ENCODE measurements at places on chromosomes 16 and 17.

GRCh38 chr17:40936437-40936971 is 942 bp downstream of the KRT23 start:
- no peak for DNase-seq

GRCh38 chr16:626787-627453 is 3.9 kb upstream of the WFIKKN1 start:
- peak; percentile 95 for DNase-seq

DNA sequence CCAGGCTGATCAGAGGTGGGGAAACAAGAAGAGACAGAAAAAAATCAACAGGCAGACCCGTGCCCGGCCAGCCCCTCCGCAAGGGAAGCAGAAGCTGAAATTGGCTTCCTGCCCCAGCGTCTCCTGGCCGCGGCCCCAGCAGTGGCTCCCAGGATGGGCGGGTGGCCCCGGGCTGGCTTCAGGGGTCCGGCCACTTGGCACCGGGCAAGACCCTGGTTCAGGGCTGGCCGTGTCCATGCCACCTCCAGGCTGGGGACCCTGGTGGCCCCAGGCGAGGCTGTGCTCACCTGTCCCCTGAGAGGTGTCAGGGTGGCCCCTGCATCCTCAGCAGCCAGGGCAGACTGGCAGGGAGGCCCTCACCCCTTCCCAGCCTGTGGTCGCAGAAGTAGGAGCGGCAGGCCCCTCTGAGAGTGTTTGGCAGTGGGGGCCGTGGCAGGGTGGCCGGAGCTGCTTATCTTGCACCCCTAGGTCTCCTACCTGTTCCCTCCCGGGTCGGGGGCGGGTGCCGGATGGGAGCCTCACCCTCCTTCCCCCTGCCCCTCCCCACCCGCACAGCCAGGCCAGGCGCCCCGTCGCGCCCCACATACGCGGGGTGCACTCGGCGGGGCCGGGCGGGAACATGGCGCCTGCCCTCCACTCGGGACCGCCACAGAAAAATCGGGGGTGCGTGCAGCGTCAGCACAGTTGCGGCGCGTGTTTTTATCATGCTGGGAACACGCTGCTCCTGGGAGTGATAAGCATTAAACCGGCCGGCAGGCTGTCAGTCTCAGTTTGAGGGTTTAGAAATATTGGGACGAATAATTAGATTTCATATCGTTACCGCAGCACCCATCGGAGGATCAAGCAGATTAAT is 46.7 kb upstream of the ZC3H18 start:
- DNase-seq: no peak

DNA sequence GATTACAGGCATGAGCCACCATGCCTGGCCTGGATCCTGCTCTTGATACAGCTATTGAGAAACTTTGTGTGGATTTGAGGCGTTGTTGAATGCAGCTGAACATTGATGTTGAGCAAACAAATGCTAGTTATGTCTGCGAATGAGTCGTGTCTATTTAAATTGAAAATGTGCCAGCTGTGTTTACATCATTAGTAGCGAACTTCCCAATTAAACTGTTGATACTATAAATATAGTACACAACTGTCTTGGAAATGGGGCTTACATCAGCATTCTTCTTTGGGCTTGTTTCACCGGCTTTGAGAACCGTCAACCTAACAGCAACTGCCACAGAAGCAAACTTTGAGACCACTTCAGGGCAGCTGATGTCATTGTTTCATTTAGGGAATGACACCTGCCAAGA is 251.9 kb downstream of the RBFOX1 start:
- no peak for DNase-seq

DNA sequence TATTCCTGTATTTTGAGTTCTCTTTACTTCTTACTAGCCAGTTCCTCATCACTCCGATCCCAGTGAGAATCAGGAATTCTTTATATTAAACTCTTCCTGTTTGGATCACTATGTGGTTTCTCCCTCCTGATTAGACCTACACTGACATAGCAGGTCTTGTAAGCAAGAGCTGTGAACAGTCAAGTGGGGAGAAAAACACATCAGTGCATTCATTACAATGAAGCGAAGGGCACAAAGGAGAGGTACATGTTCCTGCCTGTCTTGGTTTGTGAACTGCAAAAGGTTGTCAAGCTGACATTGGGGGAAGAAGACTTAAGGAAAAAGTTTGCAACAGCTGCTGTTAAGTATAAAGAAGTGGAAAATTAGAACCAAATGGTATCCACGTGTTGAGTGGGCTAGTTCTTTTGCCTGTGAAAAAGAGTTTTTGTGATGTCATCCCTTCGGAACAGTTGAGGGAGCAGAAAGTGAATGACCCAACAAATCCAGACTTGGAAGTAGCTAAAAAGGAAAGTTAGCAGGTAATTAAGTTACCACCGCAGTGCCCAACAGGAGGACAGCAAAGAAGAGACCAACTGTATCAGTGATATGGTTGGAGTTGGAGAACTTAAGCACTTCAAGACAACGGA is 23.0 kb upstream of the TRIM25 start:
- no peak for DNase-seq

GRCh38 chr17:32870969-32871368 is 6.0 kb downstream of the MYO1D start:
- DNase-seq: peak; percentile 80

DNA sequence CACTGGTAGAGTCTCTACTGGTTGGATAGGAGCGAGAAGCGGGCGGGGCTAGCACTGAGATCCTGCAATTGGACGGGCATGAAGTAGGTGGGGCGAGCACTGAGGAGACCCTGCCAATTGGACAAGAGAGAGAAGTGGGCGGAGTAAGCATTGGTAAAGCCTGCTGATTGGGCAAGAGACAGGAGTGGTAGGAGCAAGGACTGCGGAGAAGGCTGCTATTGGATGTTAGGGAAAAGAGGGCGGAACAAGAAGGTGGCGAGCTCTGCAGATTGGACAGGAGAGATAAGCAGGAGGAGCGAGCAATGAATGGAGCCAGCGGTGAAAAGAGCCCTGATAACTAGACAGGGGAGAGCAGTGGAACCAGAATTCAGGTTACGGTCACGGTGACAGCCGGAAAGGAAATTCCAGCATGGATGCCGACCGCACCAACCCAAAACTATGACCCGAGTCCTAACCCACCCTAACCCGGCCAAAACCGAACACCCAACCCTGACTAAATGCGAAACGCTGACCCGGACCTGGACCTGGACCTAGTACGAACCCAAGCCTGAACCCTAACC is 4.8 kb downstream of the SCGB1C2 start:
- DNase-seq: peak; percentile 41

- peak; percentile 11 for DNase-seq
Measured at GRCh38 chr17:2844416-2844815, 48.2 kb downstream of the RAP1GAP2 start.

- peak; percentile 69 for DNase-seq
Measured at GRCh38 chr17:81254955-81255717, 16.0 kb downstream of the NDUFAF8 start.

DNA sequence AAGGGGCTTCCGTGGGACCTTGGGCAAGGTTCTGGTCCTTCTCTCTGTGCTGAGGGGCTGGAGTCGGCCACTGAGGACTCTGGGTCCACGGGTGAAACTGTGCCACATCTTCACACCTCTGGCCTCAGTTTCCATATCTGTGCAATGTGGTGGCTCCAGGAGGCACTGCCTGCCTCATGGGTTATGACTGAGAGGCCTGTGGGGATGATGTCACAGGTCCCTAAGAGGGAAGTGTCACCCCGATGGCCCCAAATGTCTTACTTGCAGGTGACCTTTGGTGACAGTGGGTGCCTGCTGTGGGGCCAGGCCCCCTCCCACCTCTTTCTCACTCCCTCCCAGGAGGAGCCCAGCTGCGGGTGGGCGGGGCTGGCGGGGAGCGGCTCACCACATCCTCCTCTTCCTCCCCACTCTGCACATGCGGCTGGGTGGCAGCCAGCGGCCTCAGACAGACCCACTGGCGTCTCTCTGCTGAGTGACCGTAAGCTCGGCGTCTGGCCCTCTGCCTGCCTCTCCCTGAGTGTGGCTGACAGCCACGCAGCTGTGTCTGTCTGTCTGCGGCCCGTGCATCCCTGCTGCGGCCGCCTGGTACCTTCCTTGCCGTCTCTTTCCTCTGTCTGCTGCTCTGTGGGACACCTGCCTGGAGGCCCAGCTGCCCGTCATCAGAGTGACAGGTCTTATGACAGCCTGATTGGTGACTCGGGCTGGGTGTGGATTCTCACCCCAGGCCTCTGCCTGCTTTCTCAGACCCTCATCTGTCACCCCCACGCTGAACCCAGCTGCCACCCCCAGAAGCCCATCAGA is at the start of gene IL21R:
IL21R (plus strand) TSS at position 407 of the 801 bp plus-strand sequence. CDS start 27,898 bp downstream, outside the sequence.
- peak; percentile 73 for DNase-seq

DNA sequence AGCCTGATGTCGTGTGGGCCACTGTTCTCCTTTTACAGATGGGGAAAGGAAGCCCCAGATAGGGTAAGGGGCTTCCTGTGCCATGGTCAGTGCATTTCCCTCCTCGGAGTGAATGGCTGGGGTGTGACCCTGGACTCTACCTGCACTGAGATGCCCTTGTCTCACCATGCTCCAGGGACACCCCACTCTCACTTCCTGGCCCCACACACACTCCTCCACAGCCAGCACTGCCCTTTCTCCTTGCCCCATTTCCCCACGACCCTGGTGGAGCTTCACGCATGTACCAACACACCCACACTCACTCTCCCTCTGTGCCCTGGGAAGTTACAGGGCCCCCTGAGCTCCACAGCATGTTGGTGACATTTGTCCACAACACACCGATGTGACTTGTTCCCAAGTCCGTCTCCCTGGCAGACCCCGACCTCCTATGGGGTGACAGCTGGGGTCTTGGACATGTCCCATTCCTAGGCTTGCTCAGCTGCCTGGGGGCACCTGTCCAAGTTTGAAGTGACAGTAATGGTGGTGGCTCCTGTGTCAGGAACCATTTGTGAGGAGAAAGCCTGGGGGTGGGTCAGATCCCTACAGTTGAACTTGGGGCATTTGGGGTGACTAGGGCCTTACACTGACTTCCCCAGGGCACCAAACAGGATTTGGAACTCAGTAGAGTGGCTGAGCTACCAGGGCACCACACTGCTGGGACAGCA is 47.4 kb downstream of the PECAM1 start:
- no peak for DNase-seq

- DNase-seq: peak; percentile 28
Measured at GRCh38 chr16:83903751-83904150, 4.8 kb downstream of the MLYCD start.

GRCh38 chr16:70561623-70562022 is 38.0 kb downstream of the SF3B3 start:
- DNase-seq: no peak

DNA sequence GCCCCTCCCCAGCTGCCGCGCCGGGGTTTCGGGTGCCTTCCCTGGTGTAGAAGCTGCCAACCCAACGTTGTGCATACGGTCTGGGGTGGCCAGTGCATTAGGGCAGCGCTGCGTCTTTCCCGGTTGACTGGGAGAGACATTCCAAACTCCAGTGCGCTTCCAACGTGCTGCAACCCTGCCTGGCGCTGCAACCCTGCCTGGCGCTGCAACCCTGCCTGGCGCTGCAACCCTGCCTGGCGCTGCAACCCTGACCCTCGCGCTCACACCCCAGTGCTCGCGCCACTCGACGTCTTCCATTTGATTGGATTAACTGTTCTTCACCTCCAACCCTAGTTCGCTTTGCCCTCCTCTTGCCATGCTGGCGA is 488 bp upstream of the HAP1 start:
- no peak for DNase-seq

- DNase-seq: peak; percentile 82
Measured at GRCh38 chr17:72465191-72466024, 344.6 kb downstream of the SOX9 start.

GRCh38 chr17:78219396-78220150 is 5.5 kb downstream of the BIRC5 start:
- DNase-seq: no peak

GRCh38 chr16:53872248-53873221 is 168.6 kb downstream of the FTO start:
- DNase-seq: peak; percentile 92

DNA sequence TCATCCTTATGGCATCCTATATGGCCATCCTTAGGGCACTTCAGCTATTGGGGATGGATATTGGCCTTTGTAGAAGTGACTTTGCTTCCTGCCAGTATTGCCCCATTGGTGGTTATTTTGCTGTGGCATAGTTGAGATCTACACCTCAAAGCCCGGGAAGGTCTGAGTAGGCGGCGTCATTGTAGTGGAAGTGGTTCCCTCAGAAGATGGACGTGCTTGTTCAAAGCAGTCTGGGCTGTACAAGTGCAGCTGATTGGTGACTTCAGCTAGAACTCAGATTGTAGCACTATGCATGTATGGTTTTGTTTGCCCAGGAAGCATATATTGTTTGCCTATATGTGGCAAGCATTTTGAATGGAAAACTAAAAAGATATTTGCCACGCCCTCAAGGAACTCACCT is 83.2 kb downstream of the TMC6 start:
- DNase-seq: no peak
